ENCODE measurements at places on chromosomes 7 and 10.
A peak's percentile ranks its signal among the peaks of the same experiment; 100 is the strongest.

- DNase-seq: no peak
These were observed 1.9 kb downstream of the DKK1 start for GRCh38 chr10:52316001-52316400.

GRCh38 chr10:22367471-22367870 is 22.2 kb downstream of the SPAG6 start:
- no peak for DNase-seq

- DNase-seq: no peak
These were observed 43.8 kb upstream of the RPA3 start for GRCh38 chr7:7761974-7762779.

DNA sequence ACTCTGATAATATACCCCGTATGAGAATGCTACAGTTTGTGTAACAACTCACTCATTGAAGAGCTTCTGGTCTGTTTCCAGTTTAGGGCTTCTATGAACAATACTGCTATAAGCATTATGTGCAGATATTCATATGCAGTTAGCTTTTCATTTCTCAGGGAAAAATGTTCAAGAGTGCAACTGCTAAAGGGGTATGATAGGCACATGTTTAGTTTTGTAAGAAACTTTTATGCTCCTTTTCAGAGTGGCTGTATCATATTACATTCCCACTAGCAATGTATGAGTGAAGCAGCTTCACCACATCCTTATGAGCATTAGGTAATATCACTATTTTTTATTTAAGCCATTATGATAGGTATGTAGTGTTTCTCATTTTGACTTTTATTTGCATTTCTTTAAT is 182.6 kb upstream of the CXCL12 start:
- no peak for DNase-seq

DNA sequence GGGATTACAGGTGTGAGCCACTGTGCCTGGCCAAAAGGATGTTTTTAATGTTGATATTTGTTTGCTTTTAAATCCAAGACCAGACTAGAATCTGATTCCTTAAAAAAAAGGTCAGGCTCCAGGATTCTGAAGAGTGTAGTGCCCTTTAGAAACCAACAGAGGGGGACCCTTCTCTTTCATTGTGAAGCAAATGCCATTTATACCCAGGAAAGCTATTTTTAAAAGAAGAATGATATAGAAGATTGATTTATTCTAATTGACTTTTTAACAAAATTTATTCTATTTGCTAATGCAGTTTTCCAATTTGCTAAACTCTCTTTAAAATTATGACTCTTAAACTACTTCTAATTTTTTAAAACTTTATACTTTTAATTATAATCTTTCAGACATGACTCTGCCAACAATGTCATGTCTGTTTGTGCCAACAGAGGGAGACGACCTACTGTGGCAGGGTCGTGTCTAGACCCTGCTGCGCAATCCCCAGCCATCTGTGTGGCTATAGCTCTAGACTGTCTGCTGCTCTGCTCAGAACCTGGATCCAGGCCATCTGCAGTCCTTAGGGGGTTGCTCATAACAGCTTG is 201.0 kb upstream of the IMMP2L start:
- DNase-seq: peak; percentile 6

DNA sequence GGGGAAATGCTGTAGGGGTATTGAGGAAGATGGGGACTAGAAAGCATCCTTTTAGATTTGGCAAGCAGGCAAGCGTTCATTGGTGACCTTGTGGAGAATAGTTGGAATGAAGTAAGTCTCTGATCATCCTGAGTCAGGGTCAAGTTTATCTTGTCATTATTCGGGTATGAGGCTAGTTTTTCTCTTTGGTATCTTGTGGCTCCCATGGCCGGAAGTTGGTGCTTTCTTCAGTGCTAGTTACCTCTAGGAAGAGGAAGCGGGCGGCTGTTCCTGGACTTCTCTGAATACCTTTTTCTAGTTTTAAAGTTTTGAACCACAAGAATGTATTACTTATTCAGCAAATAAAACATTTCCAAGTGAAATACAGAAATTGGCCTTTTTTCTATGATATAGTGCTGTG is 9.2 kb downstream of the CREM start:
- DNase-seq: peak; percentile 47

DNA sequence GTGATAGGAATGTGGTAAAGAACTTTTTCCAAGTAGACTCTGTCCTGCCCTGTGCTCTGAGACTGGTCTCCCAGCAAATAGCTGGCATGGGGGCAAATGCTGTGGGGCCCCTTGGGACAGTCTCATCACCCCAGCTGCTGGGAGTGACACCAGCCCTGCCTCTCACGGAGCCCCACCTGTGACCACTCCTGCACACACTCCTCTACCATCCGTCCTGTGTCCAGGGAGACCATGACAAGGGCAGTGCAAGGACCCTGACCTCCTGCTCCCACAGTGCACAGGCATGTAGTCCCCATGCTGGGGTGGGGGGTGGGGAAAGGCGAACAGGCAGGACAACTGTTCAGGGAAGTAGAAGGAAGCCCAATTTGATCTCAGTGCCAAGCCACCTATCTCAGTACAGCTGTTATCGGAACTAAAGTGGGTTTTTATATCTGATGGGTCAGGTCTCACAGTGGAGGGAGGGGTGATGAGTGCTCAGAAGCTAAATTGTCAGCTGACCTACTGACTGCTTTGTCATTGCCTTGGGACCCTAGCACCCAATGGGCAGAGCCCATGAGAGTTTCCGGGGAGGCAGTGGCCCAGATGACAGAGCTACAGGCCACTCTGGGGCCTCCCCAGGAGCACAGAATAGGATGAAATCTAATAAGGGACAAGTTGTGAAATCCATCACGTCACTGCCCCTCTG is 24.5 kb downstream of the VSTM4 start:
- DNase-seq: no peak

GRCh38 chr10:129880191-129880870 is 83.7 kb downstream of the EBF3 start:
- DNase-seq: no peak

DNA sequence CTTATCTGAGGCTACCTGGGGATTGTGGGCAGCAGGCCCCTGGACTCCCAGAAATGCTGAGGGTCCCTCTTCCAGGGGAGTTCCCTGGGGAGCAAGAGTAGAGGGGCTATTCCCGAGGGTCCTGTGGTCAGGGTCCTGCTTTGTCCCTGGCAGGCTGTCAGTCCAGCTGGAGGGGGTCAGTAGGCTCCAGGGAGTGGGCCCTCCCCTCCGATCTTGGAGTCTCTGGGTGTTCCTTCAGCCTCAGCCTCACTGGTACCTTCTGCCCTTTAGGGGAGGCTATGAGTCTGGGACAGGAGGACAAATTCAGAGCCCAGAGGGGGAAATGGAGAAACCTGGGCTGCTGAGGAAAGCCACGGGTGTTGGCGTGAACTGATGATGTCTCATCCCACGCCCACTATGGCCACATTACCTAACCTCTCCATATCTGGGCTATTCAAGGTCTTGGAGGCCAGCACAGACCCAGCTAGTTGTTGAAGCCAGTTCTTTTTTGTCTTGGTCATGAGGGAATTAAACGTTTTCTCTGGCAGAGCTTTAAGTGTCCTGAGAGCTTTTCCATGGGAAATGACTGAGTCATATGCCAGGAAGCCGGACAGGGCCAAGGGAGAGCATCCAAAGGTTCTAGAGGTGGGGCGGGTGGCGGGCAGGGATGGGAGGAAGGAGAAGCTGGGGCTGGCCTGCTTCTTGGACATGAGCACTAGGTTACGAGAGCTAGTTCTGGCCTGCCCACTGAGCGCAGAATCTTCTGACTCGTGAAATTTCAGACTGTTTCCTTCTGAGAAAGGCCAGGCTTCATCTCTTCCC is 6.2 kb downstream of the CALHM2 start:
- no peak for DNase-seq

DNA sequence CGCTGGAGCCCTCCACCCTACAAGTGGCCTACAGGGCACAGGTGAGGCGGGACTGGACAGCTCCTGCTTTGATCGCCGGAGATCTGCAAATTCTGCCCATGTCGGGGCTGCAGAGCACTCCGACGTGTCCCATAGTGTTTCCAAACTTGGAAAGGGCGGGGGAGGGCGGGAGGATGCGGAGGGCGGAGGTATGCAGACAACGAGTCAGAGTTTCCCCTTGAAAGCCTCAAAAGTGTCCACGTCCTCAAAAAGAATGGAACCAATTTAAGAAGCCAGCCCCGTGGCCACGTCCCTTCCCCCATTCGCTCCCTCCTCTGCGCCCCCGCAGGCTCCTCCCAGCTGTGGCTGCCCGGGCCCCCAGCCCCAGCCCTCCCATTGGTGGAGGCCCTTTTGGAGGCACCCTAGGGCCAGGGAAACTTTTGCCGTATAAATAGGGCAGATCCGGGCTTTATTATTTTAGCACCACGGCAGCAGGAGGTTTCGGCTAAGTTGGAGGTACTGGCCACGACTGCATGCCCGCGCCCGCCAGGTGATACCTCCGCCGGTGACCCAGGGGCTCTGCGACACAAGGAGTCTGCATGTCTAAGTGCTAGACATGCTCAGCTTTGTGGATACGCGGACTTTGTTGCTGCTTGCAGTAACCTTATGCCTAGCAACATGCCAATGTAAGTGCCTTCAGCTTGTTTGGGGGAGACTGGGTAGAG is at the start of gene COL1A2:
TSS of gene COL1A2 (plus strand) at position 459 of the 704 bp plus-strand sequence. CDS start at position 596, 137 bp downstream.
- DNase-seq: no peak

DNA sequence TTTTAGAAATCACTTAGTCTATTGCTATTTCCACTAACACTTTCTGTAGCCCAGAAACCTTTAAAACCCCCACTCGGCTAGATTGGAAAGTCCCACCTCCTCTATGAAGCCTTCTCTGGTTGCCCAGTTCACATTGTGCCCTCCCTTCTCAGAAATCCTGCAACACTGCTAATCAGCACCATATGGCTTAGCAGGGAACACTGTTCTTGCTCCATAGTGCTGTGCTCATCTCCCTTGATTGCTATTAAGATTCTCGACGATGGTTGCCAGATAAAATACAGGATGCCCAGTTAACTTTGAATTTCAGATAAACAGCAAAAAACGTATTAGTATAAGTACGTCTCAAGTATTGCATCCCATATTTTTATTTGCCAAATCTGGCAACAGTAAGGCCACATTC is 40.1 kb upstream of the XPNPEP1 start:
- no peak for DNase-seq

DNA sequence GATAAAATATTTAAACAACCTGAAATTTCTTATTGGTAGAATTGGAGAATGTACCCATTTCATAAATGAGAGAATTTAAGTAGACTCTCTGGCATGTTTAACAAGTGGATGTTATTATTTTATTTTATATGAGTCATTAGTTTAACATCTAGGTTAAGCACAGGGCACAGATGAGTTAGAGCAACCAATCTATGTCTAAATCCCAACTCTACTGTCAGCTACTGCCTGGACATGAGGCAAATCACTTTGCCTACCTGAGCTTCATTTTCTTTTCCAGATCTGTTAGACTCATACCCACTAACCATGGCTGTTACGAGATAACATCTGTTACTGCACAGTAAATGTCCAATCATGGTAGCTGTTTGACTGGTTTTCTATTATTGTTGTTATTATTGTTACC is 251.1 kb downstream of the INHBA start:
- no peak for DNase-seq
